Amygdala (tissue), 56 donors: ENCODE measurements at places on chromosomes 2 and 18.

DNA sequence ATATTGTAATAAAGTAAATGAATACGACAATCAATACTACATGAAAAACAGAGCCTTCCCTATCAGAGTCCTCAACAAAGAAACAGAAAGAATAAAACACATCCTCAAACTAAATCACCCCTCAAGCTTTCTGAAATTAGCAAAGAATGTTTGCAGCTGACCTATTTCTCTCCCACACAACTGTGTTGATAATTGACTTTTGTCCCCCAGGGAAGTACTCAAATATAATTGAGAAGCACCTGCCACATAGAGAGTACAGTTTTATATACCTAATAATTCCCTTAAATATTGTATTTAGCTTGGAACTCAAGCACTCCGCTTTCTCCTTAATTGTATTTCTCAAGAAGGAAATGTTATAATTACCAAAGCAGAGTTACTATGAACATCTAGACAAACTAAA is 12.6 kb downstream of the CACNB4 start:
- no peak for DNase-seq

GRCh38 chr2:215636816-215637215 is 200.9 kb upstream of the FN1 start:
- DNase-seq = no peak

DNA sequence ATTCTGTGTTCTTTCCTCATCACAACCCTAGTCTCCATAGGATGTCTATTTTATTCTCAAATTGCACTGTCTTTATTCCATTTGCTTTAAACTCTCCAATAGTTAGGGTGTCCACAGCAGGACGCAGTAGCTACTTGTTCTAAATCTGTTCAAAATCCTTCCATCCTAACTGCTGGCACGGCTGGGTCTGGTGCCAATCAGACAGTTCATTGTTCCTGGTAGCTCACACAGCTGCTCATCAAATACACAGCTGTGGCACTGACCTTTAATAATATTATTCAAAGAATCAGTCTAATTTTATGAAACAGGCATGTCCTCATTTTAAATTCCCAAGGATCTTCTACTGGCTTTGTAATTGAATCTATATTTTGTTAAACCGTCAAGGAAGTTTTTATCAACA is 59.7 kb upstream of the TMEFF2 start:
- DNase-seq = peak; percentile 31

- no peak for DNase-seq
These were observed 222.1 kb downstream of the ETAA1 start for GRCh38 chr2:67619204-67619603.

GRCh38 chr18:78080761-78081160 is 831.1 kb downstream of the GALR1 start:
- no peak for DNase-seq

GRCh38 chr18:66558773-66559172 is 45.1 kb downstream of the CDH19 start:
- DNase-seq = no peak
